ENCODE measurements at places on chromosomes 3 and 15.
A peak's percentile ranks its signal among the peaks of the same experiment; 100 is the strongest.

DNA sequence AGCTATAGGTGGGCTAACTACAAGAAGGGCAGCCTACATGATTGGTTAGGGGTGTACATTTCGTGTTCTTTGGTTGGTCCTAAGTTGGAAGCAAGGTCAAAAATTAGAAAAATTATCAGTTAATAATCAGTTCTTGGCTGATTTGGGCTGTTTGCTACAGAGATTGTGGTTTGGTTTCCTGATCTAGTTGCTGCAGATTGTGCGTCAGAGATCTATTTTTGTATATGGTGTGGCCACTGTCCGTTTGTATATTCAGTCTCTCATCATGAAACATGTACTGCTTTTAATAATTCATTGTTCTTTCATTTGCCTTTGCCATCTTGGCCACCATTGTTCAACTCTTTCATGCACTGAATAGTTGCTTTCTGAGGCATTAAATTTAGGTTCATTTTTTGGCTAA, 80.9 kb downstream of the LRRC3B start:
- no peaks in the 10 kb centered on the region for H3K4me1 ChIP-seq
- H3K27me3 ChIP-seq, result no peaks in the 10 kb centered on the region
- no peak overlapping the region for H3K27ac ChIP-seq
- no peak for DNase-seq
- no peak overlapping the region for H3K4me3 ChIP-seq

DNA sequence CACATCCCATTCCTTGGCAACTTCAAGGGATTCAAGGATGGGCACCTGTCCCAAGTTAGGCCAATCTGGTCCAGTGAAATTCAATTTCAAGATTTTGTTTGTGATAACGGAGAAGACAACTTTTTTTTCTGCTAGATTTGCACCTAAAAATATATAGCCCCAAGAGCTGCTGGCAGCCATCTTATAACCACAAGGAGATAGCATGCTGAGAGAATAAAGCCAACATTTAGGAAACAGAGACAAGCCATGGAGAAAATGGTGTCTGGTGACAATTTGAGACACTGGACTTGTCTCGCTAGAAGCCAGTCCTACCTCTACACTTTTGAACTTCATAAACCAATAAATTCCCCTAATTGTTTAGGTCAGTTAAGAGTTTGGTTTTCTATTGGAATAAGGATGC, 5.4 kb downstream of the PARL start:
- H3K27ac ChIP-seq, result no peak overlapping the region
- H3K27me3 ChIP-seq, result no peaks in the 10 kb centered on the region
- no peak for DNase-seq
- H3K36me3 ChIP-seq, result no peaks in the 10 kb centered on the region

DNA sequence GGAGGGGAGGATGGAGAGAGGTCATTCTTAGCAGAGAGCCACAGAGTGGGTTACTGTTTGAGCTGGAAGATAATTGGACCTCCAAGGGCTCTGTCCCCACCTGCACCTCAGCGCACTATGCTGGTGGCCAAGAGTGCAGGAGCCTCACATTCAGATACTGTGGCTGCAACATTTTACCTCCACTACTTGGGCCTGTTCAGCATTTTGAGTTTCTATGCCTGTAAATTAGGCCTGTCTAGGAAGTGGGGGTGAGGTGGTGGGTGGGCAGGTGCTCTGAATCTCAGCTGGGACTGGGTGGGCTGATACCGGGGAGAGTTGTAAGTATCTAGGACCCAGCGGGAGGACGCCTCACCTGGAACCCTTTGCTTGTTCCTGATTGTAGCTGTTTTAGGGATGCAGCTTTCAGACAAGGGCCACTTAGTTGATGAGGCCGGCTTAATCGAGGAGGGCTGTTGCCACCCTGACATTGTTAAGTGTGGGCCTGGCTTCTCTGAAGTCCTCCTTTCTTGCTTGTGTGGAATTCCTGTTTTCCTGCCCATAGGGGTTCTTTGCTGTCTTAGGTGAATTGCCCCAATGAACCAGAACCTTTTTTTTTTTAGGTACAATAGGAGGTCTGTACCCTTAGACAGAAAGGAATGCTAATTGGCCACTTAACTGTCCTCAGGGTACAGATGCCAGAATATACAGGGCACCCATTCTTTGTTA, 83.8 kb downstream of the SMAD3 start:
- H3K4me3 ChIP-seq, result no peak overlapping the region
- peaks cover 21% of the 10 kb centered on the region for H3K4me1 ChIP-seq
- H3K27me3 ChIP-seq, result no peaks in the 10 kb centered on the region

GRCh38 chr3:18989237-18989795, 159.0 kb upstream of the KCNH8 start:
- no peak overlapping the region for H3K4me3 ChIP-seq
- no peaks in the 10 kb centered on the region for H3K36me3 ChIP-seq
- DNase-seq, result no peak
- no peaks in the 10 kb centered on the region for H3K4me1 ChIP-seq
- no peaks in the 10 kb centered on the region for H3K27me3 ChIP-seq

DNA sequence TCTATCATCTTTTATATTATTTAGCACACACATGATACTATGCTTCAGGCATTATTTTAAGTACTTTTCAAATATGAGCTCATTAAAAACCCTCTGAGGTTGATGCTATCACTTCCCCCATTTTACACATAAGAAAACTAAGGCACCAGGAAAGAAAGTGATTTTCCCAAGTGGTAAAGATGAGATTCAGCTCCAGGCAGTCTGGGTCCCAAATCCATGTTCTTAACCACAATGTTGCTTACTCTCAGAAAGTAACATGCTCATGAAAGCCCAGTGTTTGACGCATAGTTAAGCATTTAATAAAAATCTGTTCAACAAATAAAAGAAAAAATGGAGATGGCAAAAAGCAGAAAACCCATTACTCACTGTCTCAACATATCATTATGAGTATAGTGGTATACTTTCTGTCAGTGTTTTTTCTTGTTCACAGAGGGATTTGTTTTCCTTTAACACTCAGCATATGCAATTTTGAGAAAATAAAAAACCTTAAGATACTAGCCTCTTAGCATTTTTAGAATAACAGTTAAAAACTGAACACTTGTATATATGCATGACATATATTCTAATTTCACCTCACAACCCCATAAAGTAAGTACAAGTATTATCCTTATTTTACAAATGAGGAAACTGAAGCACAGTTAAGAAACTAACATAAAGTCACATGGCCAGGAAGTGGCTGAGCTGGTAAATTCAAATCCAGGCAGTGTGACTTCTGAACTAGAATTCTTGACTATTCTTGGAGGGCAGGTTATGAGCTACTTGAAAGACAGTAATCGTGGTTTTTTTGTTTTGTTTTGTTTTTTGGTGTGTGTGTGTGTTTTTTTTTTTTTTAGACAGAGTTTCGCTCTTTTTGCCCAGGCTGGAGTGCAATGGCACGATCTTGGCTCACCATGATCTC, 10.4 kb downstream of the PEAK1 start:
- no peak for DNase-seq
- H3K4me3 ChIP-seq, result no peak overlapping the region
- no peaks in the 10 kb centered on the region for H3K4me1 ChIP-seq
- H3K36me3 ChIP-seq, result no peaks in the 10 kb centered on the region
- no peak overlapping the region for H3K27ac ChIP-seq

DNA sequence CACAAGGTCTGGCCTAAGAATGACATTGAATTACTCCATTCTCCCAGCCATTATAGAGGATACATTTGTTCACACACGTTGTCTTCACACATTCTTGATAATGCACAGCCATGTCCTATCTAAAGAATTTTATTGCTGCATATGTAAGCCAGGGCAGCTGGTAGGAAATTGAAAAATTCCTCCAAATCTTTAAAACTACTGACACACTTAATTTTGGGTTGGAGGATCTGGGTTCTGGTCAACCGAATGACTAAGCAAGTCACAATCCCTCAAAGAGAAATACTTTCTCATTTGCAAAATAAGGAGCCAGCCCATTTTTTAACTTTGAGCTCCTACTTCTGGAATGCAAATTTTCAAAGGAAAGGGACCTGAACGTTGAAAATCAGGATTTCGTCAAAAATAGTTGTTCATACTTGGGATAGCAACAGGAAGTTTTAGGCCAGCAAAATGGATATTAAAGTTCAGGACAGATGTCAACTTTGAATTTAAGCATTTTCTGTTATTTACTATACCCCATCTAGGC, 638.3 kb downstream of the NTRK3 start:
- H3K27ac ChIP-seq, result peak overlapping the region; percentile 28
- no peaks in the 10 kb centered on the region for H3K27me3 ChIP-seq
- H3K36me3 ChIP-seq, result no peaks in the 10 kb centered on the region
- H3K4me1 ChIP-seq, result peaks cover 17% of the 10 kb centered on the region
- DNase-seq, result no peak

- no peaks in the 10 kb centered on the region for H3K36me3 ChIP-seq
- peak within 1 kb of the TSS; percentile 40 for H3K4me3 ChIP-seq
- DNase-seq, result no peak
- no peaks in the 10 kb centered on the region for H3K4me1 ChIP-seq
Measured at GRCh38 chr3:116445311-116445841, at the start of gene LSAMP. Gene LSAMP (minus strand): TSS chr3:116445487.

DNA sequence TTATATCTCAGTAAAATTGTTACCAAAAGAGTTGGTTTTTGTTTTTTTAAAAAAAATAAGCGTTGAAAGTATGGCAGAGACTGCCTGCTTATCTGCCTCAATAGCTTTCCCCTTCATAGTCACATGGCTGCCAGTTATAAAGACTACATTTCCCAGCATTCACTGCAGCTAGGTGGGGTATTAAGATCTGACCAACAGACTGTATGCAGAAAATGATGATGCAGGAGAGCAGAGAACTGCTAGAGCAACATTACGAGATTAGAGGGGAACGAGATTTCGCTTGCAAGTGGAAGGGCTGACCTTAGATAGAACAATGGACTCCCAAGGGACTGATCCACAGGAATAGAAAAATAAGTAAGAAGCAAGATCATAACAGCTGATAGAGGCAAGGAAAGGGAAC, 14.3 kb downstream of the RHOA start:
- peaks cover 7% of the 10 kb centered on the region for H3K4me1 ChIP-seq
- H3K27ac ChIP-seq, result peak overlapping the region; percentile 53
- H3K4me3 ChIP-seq, result no peak overlapping the region
- H3K36me3 ChIP-seq, result peaks cover 38% of the 10 kb centered on the region

- H3K27me3 ChIP-seq, result no peaks in the 10 kb centered on the region
- no peaks in the 10 kb centered on the region for H3K36me3 ChIP-seq
- H3K27ac ChIP-seq, result no peak overlapping the region
- H3K4me3 ChIP-seq, result no peak overlapping the region
- no peak for DNase-seq
Measured at GRCh38 chr3:151579571-151580270, 118.9 kb upstream of the IGSF10 start.

GRCh38 chr3:48400824-48401433, 28.9 kb downstream of the FBXW12 start:
- no peaks in the 10 kb centered on the region for H3K27me3 ChIP-seq
- H3K36me3 ChIP-seq, result peaks cover 23% of the 10 kb centered on the region
- H3K4me1 ChIP-seq, result peaks cover 34% of the 10 kb centered on the region
- no peak overlapping the region for H3K4me3 ChIP-seq

DNA sequence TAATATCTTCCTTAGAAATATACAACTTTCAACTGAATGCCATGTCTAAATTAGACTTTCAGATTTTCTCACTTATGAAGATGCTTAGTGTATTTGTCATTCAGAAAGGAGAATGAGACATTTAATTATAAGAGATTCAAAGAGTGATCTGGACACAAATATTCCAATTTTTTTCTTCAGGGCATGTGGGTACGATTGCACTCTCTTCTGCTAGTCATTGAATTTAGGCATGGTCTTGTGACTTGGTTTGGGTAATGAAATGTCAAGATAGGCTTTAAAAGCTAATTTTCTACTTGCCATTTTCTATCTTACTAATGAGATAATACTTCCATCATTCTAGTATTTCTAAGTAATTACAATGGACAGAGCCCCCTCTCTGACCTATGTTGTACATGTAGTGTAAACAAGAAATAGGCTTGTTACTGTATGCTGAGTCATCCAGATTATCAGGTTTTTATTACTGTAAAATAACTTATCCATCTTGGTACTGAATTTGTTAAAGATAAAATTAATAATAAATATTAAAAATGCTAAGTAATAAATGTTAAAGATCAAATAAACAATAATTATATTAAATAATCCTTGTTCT, 770.8 kb upstream of the BCHE start:
- no peak overlapping the region for H3K4me3 ChIP-seq
- DNase-seq, result no peak
- H3K36me3 ChIP-seq, result no peaks in the 10 kb centered on the region
- H3K4me1 ChIP-seq, result no peaks in the 10 kb centered on the region
- no peak overlapping the region for H3K27ac ChIP-seq

- no peak overlapping the region for H3K27ac ChIP-seq
- no peaks in the 10 kb centered on the region for H3K36me3 ChIP-seq
- DNase-seq, result no peak
- H3K27me3 ChIP-seq, result no peaks in the 10 kb centered on the region
- no peaks in the 10 kb centered on the region for H3K4me1 ChIP-seq
Measured at GRCh38 chr3:179964890-179965289, 71.8 kb downstream of the PEX5L start.

DNA sequence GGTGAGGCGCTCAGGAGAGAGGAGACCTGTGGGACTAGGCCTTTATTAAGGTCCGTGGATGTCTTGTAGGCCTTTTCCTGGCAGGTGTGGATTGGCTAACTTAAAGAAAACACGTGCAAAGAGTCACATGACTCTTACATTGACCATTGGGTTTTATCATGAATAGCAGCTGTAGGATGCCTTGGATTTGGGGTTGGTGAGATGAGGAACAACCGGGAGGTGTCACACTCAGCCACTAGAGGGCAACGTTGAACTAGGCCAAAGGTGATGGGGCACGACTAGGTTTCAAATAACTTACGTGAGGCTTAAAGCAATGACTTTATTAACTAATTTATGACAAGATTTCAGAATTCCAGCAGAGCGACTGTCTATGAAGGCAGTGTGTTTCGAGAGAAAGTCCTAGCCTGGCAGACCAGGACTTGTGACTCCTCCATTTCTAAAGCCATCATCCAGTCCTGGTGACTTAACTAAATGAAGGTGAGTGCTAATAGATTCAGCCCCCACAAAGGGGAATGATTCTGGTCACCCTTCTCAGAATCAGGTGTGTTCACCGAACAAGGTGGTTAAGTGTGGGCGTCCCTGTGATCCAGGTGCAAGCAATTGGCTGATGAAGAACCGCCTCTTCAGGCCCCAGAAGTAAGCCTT, 345.6 kb downstream of the MCTP2 start:
- H3K4me1 ChIP-seq, result no peaks in the 10 kb centered on the region
- H3K36me3 ChIP-seq, result no peaks in the 10 kb centered on the region
- H3K27ac ChIP-seq, result no peak overlapping the region
- DNase-seq, result no peak
- H3K4me3 ChIP-seq, result no peak overlapping the region

- H3K36me3 ChIP-seq, result no peaks in the 10 kb centered on the region
- peaks cover 8% of the 10 kb centered on the region for H3K4me1 ChIP-seq
- DNase-seq, result no peak
- peak overlapping the region; percentile 5 for H3K27ac ChIP-seq
Measured at GRCh38 chr3:133568294-133569014, 5.0 kb upstream of the CDV3 start.

GRCh38 chr3:59121346-59122144, 71.7 kb upstream of the CFAP20DC start:
- DNase-seq, result no peak
- H3K27me3 ChIP-seq, result no peaks in the 10 kb centered on the region
- no peaks in the 10 kb centered on the region for H3K4me1 ChIP-seq
- no peak overlapping the region for H3K27ac ChIP-seq
- no peak overlapping the region for H3K4me3 ChIP-seq

- DNase-seq, result peak; percentile 72
- H3K4me3 ChIP-seq, result peak overlapping the region; percentile 24
- peak overlapping the region; percentile 78 for H3K27ac ChIP-seq
- peaks cover 7% of the 10 kb centered on the region for H3K36me3 ChIP-seq
Measured at GRCh38 chr15:80179025-80179759, 26.4 kb downstream of the FAH start.

- DNase-seq, result peak; percentile 23
- no peaks in the 10 kb centered on the region for H3K27me3 ChIP-seq
- no peaks in the 10 kb centered on the region for H3K4me1 ChIP-seq
- H3K27ac ChIP-seq, result peak within 1 kb of the TSS; percentile 82
- no peaks in the 10 kb centered on the region for H3K36me3 ChIP-seq
Measured at GRCh38 chr3:195270817-195271409, at the start of gene XXYLT1. Gene XXYLT1 (minus strand): TSS chr3:195271159. CDS start chr3:195271058, 101 bp downstream.

All from ascending aorta (tissue), 2 donors.